Gastroesophageal sphincter (tissue), 4 donors: ENCODE measurements at places on chromosomes 16 and 17. TPM values are rescaled to one million over a fixed set of nuclear protein-coding genes. Genes with fewer than 3 reads are reported as not detected.

The ANKRD40CL gene
- not detected for total RNA-seq

The PRR35 gene
- total RNA-seq, result not detected

The CLEC10A gene
- 25.6 TPM for total RNA-seq

The PHKB gene
- total RNA-seq, result 67.6 TPM

DNA sequence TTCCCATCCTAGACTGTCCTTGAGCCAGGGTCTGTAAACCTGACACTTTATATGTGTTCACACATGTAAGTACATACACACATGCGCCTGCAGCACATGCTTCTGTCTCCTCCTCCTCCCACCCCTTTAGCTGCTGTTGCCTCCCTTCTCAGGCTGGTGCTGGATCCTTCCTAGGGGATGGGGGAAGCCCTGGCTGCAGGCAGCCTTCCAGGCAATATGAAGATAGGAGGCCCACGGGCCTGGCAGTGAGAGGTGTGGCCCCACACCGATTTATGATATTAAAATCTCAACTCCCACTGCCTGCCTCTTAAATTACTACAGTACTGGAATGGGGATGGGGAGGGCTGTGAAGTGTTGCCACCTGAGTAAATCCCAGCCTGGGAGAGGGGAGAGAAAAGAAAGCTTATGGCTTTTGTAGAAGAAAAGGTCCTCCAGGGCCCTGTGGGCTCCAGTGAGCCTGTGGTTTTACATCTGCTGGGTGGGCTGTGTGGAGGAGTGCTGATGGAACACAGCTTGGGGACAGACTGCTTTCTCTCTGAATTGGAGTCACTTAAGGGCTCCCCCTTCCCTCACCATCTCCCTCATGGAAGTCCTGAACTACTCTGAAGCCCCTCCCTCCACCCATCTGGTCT is 990 bp upstream of the WNK4 start:
- no peak for ATAC-seq

DNA sequence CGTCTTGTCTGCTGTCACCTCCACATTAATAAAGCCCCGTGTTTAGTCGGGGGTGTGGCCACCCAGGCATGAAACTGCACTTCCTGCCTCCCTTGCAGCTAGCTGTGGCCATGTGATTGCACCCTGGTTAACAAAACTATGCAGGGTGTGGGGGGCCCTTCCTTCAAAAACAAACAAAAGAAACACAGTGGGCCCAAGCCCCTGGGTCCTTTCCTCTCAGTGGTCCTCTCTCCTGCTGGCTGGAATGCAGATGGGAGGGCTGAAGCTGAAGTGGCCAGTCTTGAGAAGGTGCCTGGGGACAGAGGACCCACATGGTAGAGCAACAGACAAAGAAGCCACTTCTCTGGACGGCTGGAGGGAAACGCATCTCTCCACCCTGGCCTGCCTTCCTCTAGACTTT is 38.0 kb upstream of the FOXF1 start:
- no peak for ATAC-seq

DNA sequence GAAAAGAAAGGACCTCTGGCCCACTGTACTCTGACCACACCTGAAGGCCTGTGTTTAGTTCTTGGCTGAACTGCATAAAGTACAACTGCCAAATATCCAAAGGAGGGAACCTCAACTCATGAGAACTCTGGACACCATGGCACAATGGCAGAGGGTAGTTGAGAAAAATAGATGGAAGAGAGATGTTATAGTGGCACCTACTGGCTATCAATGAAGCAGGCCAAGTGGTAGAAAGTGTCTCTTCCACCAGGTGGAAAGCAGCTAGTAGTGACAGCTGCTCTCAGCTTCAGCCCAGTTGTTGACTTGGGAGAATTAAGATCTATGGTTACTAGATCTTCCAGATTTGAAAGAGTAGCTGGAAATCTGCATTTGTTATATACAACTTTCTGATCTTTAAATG is 3.2 kb downstream of the MED31 start:
- ATAC-seq, result no peak

DNA sequence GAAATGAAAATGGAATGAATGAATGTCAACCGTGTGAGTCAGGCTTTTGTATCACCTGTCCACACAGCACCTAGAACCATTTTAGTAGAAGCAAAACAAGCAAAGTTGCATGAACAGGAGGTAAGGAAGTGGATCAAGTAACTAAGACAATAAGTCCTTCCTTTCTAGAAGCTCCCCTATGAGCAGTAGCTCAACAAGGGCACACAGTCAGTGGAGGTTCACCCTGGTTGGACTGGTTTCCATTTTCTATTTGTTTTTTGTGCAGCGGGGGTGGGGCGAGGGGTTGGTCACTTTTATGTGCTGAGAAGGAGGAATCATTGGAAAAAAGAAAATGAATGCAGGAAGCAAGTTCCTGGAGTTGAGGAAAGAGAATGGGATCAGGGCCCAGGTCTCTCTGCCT is 4.0 kb upstream of the HSBP1 start:
- ATAC-seq, result no peak

GRCh38 chr17:76213491-76213890 is 26.8 kb downstream of the RNF157 start:
- ATAC-seq, result no peak

GRCh38 chr17:65166787-65167186 is 29.6 kb downstream of the RGS9 start:
- no peak for ATAC-seq

DNA sequence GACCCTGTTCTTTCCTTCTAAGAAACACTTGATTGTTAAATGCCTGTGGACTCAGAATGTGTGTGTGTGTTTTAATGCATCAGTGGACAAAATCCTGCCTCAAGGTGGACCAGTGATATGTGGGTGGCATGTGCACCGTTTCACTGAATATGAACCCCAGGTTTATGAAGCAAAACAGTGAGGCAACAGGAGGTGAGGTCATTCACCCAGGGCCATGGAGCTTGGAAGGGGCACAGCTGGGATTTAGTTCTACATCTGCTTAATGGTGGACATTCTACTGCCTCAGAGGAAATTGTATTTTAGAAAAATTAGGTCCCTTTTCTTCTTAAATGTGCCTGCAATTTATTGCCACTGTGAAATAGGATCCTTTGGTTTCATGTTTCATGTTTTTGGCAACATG is 549.5 kb upstream of the EEF2KMT start:
- no peak for ATAC-seq

DNA sequence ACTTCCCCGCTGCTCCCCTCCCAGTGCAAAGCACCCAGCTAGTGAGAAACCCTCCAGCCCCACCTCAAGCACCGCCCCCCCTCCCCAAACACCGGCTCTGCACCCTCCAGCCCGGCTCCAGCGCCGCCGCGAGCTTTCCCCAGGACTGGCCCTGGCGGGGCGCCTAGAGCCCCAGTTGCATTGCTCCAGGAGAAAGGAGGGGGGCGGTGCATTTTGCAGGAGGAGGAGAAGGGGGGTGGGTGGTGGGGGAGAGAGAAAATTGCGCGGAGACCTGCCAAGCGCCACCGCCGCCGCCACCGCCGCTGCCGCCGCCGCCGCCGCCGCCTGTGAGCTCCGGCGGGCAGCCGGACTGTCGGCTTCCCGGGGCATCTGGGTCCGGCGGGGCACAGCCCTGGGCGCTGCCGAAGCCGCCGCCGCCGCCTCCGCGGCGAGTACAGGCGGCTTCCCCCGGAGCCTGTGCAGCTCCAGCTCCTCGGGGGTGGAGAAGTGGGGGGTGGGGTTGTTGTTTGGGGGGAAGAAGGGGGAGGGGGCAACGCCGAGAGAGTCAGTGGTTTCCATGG is 333 bp upstream of the NOG start:
- peak; percentile 49 for ATAC-seq

DNA sequence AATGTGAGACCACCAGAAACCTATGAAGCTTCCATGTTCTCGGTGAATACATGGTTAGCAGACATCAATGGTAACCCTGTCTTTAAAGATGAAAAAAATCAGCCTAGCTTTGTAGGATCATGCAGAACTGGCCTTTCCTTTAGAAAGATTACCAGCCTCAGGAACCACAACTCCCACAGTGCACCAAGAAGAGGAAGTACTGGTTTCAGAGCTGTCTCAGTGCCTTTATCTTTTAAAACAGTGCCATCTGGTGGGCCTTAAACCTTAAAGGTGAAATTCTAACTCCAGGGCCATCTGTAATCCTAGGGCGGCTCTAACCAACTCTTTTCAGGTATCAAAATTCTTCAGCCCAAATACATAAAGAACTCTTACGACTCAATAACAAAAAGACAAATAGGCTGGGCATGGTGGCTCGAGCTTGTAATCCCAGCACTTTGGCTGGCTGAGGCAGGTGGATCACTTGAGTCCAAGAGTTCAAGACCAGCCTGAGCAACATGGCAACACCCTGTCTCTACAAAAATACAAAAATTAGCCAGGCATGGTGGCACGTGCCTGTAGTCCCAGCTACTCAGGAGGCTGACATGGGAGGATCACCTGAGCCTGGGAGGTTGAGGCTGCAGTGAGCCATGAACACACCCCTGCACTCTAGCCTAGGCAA is 5.4 kb downstream of the ATPAF2 start:
- peak; percentile 86 for ATAC-seq

GRCh38 chr17:74268558-74268957 is 5.5 kb upstream of the DNAI2 start:
- ATAC-seq, result no peak

DNA sequence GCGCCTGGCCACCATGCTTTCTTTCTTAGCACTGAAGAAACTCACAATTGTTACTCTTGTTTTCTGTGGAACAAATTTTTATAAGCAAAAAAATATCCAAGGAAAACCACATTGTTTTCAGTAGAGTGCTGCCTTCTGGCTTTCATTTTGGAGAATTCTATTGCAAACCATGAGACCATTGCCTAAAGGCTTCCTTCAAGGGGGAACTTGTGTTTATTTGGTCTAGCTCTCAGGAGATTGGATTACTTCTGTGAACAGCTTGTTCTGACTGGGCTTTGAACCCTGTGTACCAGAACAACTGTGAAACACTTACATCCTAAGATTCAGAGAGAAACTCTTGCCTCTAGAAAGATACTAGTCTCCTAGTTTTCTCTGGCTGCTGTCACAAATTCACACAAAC is 32.1 kb downstream of the TOM1L1 start:
- ATAC-seq, result no peak

- ATAC-seq, result peak; percentile 91
Observed at GRCh38 chr16:12178251-12178990, 201.9 kb downstream of the SNX29 start.

GRCh38 chr17:29848737-29849136 is 81.3 kb downstream of the SSH2 start:
- no peak for ATAC-seq

GRCh38 chr17:8292639-8293395 is 2.4 kb downstream of the SLC25A35 start:
- ATAC-seq, result no peak

GRCh38 chr17:17648762-17649161 is 32.5 kb upstream of the RAI1 start:
- ATAC-seq, result no peak
